Stimulated activated CD4-positive, alpha-beta T cell treated with anti-CD3 and anti-CD28 coated beads, Interleukin-15, amount 100 ng/mL, for 1 hour (primary cell): ENCODE measurements at places on chromosomes 3 and 15.

DNA sequence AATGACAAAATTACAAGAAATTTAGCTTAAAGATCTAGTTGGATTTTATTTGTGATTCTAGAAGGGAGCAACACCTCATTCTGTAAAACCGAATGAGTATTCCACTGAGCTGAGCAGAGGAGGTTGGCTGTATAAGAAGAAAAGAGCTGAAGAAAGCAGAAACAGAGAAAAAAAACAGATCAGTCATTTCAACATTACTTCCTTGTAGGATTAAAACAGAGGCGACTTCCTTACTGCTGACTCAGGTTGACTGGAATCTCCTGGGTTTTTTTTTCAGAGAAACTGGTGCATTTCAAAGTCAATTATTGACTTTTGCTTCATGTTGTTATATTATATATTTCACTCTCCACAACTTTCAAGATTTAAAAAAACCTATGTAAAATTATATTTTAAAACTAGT, 368.1 kb upstream of the UBE2E2 start:
- DNase-seq: no peak

GRCh38 chr3:13200465-13200864, 127.2 kb upstream of the IQSEC1 start:
- DNase-seq: no peak

- DNase-seq: no peak
Observed at GRCh38 chr3:25455441-25456132, 27.5 kb downstream of the RARB start.

DNA sequence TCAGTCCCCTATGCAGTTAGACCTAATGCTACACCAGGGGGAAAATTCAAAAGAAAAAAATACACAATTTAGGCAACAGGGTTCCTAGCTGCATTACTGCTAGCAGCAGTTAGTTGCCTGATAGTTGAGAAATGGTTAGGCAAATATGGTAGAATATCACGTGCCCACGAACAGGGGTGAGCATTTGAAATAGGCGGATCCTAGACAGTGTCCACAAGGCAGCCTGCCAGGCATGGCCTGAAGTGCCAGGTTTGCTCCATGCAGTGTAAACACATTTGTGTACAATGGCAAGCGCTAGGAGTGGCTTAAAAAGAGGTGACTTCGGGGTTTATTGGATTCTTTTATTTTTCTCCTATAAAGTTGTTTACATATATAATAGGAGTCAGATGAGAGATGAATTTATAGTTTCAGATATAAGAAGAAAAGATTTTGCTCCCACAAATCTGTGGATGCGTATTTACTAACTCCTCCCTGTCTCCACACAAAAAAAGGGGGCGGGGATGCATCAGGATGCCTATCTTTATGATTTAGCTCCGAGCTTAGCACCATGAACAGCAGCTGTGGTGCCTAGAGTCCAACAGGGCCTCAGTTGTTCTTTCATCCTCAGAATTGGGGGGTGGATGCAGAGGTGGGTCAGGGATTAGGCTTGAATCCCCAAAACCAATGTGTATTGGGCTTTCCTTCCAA, 3.9 kb upstream of the TGM4 start:
- no peak for DNase-seq

DNA sequence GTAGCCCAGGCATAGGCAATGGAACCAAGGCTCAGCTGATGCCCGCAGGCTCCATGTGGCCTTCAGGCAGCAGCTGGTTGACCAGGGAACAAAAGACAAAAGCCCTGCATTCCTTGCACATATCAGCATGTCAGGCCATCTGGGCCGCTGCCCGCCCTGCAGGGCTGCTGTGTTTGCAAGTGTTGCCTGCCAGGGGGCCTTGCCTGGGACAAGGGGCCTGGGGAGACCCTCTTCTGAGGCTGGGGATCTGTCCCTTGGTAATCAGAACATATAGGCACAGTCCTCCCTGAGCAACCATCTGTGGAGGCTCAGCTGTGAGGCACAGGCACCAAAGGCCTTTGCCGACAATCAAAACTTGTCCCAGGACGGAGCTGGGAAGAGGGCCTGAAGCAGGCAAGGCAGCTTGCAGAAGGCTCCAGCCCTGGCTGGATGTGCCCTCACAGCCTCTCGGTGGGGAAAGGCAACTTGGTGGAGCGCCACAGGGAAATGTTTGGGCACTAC, 138.2 kb downstream of the TPRA1 start:
- DNase-seq: no peak

DNA sequence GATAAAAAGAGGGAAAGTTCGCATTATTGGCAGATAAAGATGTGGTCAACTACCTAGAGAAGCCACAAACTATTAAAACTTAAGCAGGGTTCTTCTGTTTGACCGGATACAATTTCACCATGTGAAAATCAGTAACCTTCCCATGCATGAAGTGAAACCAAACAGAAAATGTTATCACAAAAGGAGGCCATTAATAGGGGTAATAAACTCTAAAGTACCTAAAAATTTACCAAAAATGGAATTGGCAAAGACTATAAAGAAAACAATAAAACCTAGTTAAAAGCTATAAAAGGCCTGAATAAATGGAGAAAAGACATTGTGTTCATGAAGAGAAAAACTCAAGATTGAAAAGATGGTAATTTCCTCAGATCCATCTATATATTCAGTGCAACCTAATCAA, 83.4 kb downstream of the FEZF2 start:
- no peak for DNase-seq
